ENCODE measurements at places on chromosomes 1 and 21. TPM values are rescaled to one million over a fixed set of nuclear protein-coding genes. Genes with fewer than 3 reads are reported as not detected.
A peak's percentile ranks its signal among the peaks of the same experiment; 100 is the strongest.

DNA sequence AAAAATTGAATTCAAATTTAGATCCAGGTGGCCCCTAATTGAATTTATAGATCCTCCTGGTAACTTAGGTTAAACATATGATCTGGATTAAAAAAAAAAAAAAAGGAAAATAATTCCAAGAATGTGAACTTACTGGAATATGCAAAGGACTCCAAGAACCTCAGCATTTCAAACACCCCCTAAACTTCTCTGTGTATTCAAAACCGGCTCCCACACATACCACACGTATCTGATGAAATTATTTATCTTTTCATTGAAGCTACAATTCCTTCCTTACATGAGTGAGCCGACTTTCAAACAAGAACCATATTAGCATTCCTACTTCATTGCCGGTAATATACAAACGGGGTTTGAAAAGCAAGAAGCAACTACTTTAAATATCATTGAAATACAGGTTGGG is 61.4 kb upstream of the FMN2 start:
- no peak for DNase-seq

- peak; percentile 65 for DNase-seq
Observed at GRCh38 chr1:44661781-44662682, 12.2 kb downstream of the TMEM53 start.

DNA sequence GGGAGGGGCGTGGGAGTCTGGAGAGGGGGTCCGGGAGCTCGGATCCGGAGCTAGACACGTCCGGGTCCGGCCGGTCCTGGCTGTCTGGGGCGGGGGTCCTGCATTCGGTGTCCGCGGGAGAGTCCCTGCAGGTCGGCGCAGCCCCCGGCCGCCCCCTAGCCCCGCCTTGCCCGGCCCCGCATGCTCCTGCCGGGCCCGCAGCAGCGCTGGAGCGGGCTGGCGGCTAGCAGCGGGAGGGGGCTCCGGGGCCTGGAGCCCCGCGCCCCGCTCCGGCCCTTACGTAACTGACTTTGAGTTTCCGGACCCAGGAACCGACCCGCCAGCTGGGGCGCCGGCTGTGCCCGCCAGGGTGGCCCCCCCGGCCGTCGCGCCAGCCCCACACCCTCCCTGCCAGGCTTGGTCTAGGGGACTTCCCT is 26.9 kb upstream of the EPB41 start:
- peak; percentile 92 for DNase-seq

GRCh38 chr1:18828224-18828623 is 31.2 kb downstream of the TAS1R2 start:
- no peak for DNase-seq

GRCh38 chr1:65039508-65039907 is 73.2 kb upstream of the JAK1 start:
- no peak for DNase-seq

DNA sequence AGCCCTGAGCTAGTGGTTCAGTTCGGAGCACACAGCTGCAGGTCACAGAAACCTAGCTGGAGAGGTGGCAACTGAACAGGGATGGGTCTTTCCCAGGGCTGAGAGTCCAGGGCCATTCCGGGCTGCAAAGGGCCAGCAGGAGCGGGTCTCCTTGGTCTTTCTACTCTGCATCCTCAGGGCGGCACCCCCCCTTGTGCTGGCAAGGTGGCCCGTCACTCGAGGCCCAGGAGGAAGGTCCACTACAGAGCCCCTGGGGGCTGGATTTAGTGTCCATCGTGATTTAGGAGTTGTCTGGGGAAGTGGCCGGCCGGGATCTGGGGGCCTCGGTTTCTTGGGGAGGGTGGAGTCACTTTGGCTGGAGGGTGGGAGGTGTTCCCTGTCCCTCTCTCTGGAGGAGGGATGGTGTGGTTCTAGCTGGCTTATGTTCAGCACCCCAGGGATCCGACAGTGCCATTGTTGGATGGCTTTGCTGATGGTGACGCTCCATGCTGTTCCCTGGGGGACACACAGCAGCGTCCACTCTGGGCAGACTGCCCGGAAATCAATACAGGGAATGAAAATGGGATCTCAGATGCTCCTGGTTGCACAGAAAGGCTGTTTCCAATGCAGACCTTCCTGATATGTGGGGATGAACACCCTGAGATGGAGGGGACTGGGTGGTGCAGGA is 64.4 kb downstream of the UMODL1 start:
- no peak for DNase-seq

- peak; percentile 40 for DNase-seq
Observed at GRCh38 chr1:1804301-1804700, 26.0 kb upstream of the NADK start.

DNA sequence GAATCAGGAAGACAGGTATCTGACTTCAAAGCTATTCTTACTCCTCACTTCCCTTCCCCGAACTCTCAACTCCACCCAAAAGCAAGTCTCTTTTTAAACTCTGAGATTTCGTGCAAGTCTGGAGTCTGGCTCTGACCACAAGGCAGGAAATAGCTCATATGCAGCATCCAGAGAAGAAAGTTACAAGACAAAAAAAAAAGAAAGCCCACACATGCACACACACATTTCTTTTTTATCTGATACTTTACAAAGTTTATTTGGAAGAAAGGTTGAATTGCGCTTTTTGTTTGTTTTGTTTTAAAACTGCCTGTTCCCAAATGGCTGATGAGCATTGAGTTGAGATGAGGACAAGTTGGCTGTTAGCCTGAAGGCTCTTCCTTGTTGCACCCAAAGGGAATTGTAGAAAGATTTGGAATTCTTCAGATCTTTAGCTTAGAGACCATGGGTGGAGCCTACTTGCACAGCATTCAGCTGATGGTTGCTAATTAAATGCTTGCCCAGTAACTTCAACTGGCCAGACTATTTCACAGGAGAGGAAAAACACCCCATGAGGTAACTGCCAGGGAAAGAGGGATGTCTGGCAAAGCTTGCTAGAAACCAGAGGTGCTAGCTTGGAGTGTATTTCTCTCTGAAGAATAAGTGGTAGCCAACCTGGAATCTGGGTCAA is 490.3 kb downstream of the TTLL7 start:
- no peak for DNase-seq

DNA sequence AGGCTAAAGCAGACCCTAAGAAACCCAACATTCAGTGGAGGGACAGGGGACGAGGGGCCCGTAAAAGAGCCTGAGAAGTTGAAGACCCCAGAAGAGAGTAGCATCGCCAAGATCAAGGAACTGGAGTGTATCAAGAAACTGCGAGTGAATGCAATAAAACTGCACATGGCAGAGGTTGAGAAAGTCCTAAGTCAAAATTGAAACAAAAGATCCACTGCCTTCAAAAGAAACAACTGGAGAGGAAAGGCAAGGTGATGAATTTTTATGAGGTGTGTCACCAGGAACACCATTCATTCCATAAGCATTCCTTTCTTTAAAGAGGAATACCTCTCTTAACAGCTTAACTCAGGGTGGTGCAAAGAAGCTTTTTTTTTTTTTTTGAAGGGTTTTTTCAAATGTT is 38.3 kb upstream of the ADORA3 start:
- DNase-seq, result no peak

GRCh38 chr1:43447891-43448708 is 5.6 kb downstream of the HYI start:
- DNase-seq, result no peak

DNA sequence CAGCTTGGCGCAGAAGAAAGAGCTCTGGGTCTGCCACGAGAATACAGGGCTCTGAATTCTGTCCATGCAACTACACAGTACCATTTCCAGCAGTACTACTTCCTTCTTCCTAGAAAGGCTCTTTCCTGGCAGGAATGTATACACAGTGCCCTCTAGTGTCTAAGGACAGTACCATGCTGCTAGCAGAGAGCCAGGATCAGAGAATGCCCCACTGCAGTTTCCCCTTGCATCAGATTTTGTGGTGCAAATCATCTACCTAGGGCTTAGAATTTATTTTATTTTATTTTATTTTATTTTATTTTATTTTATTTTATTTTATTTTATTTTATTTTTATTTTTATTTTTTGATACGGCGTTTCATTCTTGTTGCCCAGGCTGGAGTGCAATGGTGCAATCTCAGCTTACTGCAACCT is 50.8 kb downstream of the PAX7 start:
- no peak for DNase-seq

DNA sequence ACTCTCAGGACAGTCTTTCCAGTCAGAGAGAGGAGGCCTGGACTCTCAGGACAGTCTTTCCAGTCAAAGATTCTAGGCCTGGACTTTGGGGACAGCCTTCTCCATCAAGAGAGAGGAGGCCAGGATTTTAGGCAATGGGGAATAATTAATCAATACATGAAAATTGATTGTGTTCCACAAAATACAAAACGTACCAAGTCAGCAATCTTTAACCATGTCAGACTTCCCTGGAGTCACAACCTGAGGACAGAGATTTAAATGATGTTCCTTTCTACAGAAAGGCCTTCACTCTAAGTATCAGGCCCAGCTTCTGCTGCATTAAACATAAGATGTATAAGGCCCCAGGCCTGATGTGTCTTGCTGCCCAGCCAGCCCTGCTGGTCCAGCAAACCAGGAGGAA is 27.0 kb upstream of the GPR157 start:
- no peak for DNase-seq

GRCh38 chr1:103547840-103548239 is 22.3 kb downstream of the RNPC3 start:
- DNase-seq, result no peak

GRCh38 chr1:182604175-182605164 is at the start of gene RGS16:
TSS of gene RGS16 (minus strand) at chr1:182604389. CDS start at chr1:182604259, 130 bp downstream.
- DNase-seq, result peak; percentile 98

- no peak for DNase-seq
Observed at GRCh38 chr1:19771350-19771749, 28.4 kb downstream of the TMCO4 start.

DNA sequence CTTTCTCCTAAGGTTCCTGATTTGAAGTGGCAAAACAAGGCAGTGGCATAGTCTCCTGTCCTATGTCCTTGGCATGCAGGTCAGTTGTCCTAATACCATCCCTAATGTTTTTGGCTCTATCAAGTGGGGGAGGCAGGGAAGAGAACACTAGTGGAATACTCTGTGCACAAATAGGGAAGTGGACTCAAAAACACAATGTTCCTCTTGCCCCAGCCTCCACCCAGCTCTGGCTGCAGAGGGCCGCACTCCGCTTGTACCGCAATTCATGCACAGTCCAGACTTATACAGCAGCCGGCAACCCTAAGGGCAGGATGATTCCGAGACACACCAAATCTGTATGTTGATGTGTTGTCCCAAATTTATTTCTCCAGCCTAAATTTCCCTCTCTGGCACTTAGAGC is 14.5 kb downstream of the PLEKHO1 start:
- no peak for DNase-seq

IQGAP3 gene
- polyA plus RNA-seq, result 0.47 TPM

OR2L2 gene
- 0.32 TPM for polyA plus RNA-seq

BTBD8 gene
- 0.52 TPM for polyA plus RNA-seq

PPFIA4 gene
- polyA plus RNA-seq, result 2.2 TPM

LCE1C gene
- not detected for polyA plus RNA-seq

KANK4 gene
- 0.17 TPM for polyA plus RNA-seq

PLPPR4 gene
- 0.48 TPM for polyA plus RNA-seq

SLC44A3 gene
- polyA plus RNA-seq, result 0.58 TPM
